ENCODE measurements at places on chromosomes 2 and 18. TPM values are rescaled to one million over a fixed set of nuclear protein-coding genes. Genes with fewer than 3 reads are reported as not detected.

DNA sequence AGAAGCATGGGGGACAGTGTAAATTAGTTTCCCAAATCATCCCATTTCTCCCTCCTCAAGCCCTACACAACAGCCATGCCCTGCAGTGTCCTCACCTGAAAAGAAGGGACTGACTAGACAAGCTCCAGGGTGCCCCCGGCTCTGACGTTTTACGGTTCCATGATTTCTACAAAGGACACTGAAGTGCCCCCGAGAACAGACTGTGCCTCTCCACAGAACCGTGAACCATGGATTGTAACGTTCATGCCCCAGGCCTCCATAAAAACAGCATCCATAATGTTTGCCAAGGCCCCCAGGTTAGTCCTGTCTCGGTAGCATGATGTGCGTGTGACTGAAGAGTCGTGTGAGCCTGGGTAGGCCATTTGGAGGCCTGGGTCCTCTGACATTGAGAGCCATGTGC, 7.0 kb upstream of the ACOXL start:
- no peak for DNase-seq

The AFF3 gene
- total RNA-seq: 15.4 TPM

- no peak for DNase-seq
These were observed 602.7 kb upstream of the ZNF804A start for GRCh38 chr2:183995632-183996031.

The TUBA4B gene
- total RNA-seq: not detected

GRCh38 chr2:170298861-170299429, 121.0 kb downstream of the MYO3B start:
- DNase-seq: no peak

GRCh38 chr2:78992807-78993517, 32.5 kb upstream of the REG3G start:
- DNase-seq: no peak

GRCh38 chr2:96254571-96254970, 11.2 kb downstream of the TMEM127 start:
- no peak for DNase-seq

The PSME4 gene
- total RNA-seq: 82.6 TPM

The CTNNA2 gene
- total RNA-seq: not detected

DNA sequence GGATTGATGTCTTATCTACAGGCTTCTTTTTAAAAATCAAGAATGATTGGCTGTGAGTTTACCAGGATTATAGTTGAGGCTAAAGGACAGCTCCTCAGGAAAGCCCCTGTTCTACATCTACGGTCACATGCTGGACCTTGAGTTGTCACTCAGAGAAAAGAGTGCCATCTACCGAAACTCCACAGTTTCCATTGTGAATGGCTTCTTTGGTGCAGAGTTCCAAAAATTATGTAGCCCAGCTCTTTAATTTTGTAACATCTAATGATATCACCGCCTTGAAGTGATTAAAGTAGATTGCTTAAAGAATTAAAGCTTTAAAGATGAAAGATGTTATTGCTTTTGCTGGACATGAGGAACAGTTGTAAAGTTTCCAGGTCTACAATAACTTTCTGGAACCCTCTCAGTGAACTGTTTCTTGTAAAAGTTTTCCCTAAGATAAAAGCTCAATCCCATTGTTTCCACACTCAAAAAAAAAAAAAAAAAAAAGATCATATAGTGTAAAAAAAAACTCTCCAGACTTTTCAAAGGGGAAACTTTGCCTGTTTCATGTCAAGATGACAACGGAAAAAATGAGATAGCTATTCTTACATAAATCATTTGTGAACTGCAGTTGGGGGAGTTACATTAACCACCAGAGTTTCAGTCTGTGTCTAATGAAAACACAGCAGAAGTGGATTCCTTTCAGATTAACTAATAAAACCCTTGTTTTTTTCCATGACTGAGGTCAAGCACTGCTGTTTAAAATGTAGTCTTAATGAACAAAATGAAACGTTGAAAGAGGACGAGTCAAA, 4.3 kb downstream of the COL3A1 start:
- DNase-seq: no peak

DNA sequence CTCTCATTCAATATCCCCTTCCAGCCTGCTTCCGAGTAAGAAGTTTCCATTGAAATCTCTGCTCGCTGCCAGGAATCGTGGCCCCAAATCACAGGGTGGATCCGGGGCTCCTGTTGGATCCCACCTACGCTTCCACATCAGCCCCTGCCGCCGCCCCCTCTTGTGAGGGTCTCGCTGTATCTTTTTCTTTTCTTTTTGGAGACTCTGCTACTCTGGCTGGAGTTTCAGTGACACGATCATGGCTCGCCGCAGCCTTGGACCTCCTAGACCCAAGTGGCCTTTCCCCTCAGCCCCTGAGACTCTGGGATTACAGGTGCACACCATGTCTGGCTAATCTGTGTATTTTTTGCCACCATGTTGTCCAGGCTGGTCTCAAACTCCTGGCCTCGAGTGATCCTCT, 246.8 kb upstream of the PXDN start:
- no peak for DNase-seq

The GRP gene
- not detected for total RNA-seq

Measured in CD4-positive, alpha-beta T cell (primary cell).